ENCODE measurements at places on chromosomes 5 and 9. TPM values are rescaled to one million over a fixed set of nuclear protein-coding genes. Genes with fewer than 3 reads are reported as not detected.

CCDC192 gene
- polyA plus RNA-seq = not detected

NSUN2 gene
- 156 TPM for polyA plus RNA-seq

PSD2 gene
- polyA plus RNA-seq = 0.01 TPM

LCN15 gene
- polyA plus RNA-seq = 0.13 TPM

GGTA1 gene
- not detected for polyA plus RNA-seq

C5orf46 gene
- polyA plus RNA-seq = not detected

RUSC2 gene
- polyA plus RNA-seq = 6.2 TPM

GMCL2 gene
- polyA plus RNA-seq = not detected

PCDHB10 gene
- not detected for polyA plus RNA-seq
